Dermis blood vessel endothelial cell (primary cell): ENCODE measurements at places on chromosomes 2 and 18.

DNA sequence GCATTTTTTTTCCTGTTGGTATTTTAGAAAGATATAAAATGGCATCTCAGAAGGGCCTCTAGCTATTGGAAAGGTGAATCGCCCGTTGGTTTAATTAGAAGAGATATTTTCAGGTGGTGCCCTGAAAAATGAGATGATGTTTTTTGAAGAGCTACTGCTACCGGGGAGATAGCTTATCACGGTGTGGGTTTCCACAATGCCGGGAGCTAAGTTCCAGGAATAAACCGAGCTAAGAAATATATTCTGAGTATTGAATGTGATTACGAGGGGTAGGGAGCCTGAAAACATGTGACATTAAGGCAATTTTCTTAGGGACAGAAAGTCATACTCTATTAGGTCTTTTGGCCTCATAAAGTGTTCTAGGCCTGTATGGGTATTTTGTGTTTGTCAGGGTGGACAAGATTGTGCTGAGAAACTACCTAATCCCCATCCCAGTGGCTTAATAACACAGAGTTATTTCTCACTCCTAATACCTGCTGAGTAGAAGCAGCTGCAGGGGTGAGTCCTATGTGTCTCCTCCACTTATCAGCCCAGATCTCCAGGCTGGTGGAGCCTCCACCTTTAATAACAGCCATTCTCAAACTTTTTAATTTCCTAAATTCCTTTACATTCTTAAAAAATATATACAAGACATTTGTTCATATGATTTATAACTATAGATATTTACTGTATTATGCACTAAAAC, 150.2 kb downstream of the LRRTM1 start:
- DNase-seq: no peak

DNA sequence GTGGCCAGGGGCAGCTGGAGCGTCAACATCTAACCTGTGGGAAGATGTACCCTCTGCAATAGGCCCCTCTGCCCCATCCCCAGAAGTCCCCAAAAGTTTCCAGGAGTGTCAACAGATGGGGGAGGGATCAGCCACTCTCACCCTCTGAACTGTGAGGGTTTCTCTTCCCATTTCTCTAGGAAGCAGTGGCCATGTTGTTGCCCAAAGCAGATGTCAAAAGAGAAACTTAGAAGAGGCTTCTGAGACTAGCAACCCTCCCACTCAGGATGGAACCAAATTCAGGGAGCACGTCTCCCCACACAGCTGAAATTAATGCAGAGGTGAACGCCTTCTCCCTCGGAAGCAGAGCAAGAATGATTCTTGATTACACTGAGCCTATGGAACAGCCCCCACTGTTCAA, 70.3 kb downstream of the ARL4C start:
- DNase-seq: no peak

DNA sequence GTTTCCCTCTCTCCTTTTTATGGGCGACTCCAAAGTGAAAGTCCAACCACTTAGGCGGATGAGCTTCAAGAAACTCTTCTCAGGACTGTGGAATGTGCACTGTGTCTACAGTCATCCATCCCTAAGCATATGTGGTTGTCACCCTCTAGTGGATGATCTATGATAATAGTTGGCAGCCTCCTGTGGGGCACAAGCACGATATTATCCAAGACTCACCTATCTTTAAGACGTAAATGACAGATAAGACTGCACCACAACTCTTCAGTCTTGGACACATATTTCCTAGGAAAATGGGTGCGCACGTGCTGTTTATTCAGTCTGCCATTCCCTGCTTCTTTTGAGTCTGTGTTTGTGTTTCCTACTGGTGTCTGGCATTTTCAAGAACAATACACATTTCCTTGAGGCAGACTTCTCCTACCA, 145.5 kb upstream of the CTAGE1 start:
- peak; percentile 93 for DNase-seq

DNA sequence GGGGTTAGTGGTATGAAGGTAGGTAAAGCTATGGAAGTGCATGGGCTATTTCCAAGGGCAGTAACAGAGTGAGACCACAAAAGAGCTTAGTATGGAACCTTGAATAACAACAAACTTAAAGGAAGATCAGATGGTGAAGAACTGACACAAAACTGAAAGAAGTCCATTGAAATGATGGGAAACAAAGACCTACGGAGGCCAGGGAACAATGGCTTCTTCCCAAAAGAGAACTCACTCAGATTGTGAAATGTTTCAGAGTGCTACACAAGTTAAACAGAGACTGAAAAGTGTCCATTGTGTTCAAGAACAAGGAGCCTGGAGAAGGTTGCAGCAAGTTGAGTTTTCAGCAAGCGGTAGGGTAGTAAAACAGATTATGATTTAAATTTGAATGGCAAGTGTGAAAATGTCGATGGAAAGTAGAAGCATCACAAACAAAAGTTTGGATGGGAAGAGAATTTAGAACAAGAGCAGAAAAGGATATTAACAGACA, 700.0 kb upstream of the NXPH2 start:
- DNase-seq: no peak

- no peak for DNase-seq
These were observed 258.9 kb downstream of the DCC start for GRCh38 chr18:52598921-52599320.

GRCh38 chr2:120204417-120204816, 18.8 kb downstream of the TMEM185B start:
- DNase-seq: no peak

DNA sequence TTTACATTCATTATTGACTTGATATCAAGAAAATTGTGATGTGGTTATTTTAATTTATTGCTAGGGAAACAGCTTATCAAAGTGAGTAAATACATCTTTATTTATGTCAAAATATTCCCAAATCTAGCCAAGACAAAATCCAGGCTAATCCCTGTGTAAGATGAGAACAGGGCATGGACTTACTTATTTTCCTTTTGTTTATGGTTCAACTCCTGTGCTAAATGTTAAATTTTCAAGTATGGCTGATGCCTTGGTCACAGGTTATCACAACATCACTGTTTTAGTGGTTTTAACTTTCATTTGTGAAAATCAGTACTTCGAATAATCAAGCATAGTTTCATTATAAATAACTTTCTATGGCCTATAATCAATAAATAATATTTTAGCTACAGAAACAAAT, 657.0 kb upstream of the SYT4 start:
- no peak for DNase-seq

GRCh38 chr2:56133441-56133840, 50.3 kb upstream of the CCDC85A start:
- no peak for DNase-seq

GRCh38 chr2:10502803-10503107, 54.6 kb upstream of the ODC1 start:
- no peak for DNase-seq

GRCh38 chr2:39313575-39313974, 69.8 kb upstream of the CDKL4 start:
- DNase-seq: no peak

- DNase-seq: no peak
These were observed 3.1 kb downstream of the SLC38A11 start for GRCh38 chr2:164952057-164952702.

GRCh38 chr2:196592331-196592910, 47.1 kb upstream of the CCDC150 start:
- peak; percentile 47 for DNase-seq
